ENCODE measurements at places on chromosomes 4 and X.

DNA sequence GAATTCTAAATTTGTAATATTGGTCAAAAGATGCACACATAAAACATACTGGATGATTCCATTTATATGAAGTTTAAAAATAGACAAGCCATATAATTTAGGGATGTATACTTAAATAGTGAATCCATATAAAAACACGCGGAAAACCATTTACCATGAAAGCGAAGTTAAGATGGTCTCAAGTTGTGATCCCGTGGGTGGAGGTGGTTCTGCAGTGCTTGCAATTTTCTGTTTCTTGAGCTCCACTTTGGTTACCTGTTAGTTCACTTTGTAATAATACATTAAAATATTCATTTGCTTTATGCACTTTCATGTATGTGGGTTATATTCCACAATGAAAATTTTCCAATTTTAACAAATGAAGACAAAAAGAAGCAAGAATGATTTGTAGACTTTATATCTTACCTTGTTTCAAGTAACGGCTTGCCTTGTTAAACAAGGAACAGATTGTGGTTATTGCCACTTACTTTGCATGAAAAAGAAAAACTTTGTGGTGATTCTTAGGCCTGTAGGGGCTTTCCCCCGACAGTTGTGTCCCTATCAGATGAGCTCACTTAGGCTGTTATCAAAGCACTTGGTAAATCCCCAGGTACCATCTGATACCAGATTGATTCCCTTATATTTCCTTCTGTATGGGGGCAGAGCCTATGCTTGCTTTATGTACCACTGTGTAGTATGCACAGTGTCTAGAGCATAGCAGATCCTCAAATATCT lies 12.2 kb downstream of the UCP1 start:
- DNase-seq = peak; percentile 59

DNA sequence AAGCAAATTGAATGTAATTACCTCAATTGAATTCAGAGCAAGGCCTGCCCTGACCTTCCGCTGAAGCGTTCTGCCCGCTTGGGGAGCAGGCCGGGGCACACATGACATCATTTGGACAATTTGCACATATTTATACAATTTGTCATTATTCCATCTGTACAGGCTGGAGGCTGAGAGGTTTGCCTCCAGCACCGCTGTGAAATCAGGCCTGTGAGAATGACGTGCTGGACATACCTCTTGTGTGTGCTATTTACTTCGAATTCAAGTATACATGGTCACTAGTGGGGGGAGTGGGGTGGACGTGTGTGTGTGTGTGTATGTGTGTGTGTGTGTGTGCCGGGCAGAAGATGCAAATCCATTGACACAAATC lies 285.6 kb downstream of the SHOX start:
- DNase-seq = no peak

GRCh38 chr4:955931-956381 lies 17.4 kb downstream of the DGKQ start:
- DNase-seq = no peak

- no peak for DNase-seq
Measured at GRCh38 chrX:139560221-139560620, 29.7 kb downstream of the F9 start.

GRCh38 chrX:152819732-152820131 lies 10.8 kb downstream of the CETN2 start:
- DNase-seq = no peak

GRCh38 chr4:186102931-186103330 lies 1.6 kb upstream of the FAM149A start:
- no peak for DNase-seq

GRCh38 chrX:76850851-76851250 lies 423.3 kb downstream of the MAGEE1 start:
- DNase-seq = no peak

- DNase-seq = peak; percentile 43
Measured at GRCh38 chrX:11724122-11725017, 33.7 kb upstream of the MSL3 start.

- no peak for DNase-seq
Measured at GRCh38 chr4:37902738-37903693, 12.1 kb downstream of the TBC1D1 start.

- no peak for DNase-seq
Measured at GRCh38 chr4:167897116-167897515, 195.2 kb upstream of the ANXA10 start.

- DNase-seq = no peak
Measured at GRCh38 chr4:94722270-94722669, 35.5 kb upstream of the BMPR1B start.

DNA sequence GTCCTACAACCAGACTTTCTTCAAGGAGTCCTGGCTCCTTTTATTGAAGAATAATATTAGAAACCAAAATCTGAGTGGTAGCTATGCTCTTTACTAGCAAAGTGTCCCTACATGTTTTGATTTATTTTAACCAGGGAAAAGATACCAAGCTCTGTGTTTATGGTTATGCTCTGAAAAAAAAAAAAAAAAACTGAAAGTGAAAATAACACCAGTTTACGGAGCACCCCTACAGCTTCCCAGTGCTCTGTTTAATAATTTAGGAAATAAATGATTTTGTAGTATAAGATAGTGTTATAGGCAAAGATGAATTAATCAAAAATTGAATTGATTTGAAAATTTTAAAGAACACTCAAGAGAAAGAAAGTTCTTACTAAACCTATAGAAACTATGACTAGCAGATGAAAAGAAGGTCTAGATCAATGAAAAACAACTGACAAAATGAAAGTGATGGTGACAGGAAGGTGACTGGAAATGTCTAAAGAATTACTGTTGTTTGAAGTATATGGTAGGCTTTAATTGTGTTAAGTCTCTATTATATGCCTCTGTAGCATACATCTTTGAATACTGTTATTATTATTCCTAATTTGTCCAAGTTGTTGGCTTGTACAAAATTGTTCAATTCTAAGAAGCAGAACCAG lies 1698.4 kb upstream of the PCDH10 start:
- DNase-seq = no peak

DNA sequence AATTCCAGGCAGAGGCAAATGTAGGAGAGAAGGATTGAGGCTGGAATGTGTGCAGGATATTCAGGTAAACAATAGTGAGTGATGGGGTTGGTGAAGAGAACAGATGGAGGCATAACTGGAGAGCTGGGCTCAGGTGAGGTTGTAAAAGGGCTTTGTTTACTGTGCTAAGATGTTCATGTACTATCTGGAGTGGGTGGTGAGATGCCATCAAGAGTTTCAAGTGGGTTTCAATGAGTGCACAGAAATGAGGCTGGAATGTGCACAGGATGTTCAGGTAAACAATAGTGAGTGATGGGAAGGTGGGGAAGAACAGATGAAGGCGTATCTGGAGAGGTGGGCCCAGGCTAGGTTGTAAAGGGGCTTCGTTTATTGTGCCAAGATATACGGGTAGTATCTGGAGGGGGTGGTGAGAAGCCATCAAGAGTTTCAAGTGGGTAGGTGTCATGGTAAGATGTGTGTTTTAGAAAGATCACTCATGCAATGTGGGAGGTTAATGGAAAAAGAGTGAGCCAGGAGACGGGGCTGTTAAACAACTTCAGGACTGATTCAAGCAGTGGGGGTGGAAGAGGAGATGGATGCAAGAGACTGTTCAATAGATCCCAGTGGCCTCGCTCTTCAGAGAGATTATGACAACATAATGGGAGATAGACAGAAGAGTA lies 25.4 kb upstream of the NMU start:
- no peak for DNase-seq

GRCh38 chr4:149572716-149573115 lies 242.9 kb downstream of the IQCM start:
- no peak for DNase-seq

- no peak for DNase-seq
Measured at GRCh38 chrX:46433892-46434291, 111.3 kb downstream of the ZNF674 start.

DNA sequence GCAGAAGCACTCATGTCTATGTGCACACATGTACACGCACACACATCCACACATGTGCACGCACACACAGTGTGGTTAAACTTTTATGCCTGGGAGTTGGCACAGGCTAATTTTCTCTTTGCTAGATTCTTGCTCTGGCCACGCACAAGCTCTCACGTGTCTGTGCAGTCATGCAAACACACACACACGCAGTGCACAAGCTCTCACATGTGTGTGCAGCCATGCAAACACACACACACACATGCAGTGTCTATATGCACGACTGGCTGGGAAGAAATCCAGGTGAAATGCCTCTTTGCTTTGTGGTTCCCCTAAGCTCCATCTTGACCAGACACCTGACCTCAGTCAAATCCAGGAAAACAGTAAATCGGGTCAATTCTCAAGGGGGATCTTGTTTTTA lies 138.0 kb downstream of the SHOX start:
- DNase-seq = no peak

DNA sequence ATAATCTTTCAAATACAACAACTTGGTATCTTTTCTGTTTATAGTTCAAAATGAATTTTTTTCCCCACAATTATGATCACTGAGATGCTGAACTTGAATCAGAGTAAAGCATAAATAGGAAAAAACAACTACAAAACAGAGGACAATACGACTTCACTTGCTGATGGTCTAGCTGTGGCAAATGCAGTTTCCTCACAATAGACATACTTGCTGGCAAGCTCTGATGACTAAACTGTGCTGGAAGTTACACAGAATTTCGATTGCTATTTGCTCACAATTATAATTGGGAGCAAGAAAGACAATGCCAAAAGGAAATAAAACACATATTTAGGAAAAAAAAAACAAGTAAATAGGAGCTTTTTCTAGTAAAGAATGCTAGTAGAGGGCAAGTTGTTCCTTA lies 14.7 kb downstream of the VEGFC start:
- no peak for DNase-seq

GRCh38 chrX:48737940-48738339 lies 23.6 kb upstream of the GLOD5 start:
- no peak for DNase-seq

GRCh38 chr4:118992149-118992548 lies 103.5 kb downstream of the SYNPO2 start:
- no peak for DNase-seq

- DNase-seq = no peak
Measured at GRCh38 chr4:138542191-138542776, 300.1 kb upstream of the SLC7A11 start.

- DNase-seq = no peak
Measured at GRCh38 chrX:103233263-103233662, 18.4 kb downstream of the BEX4 start.

GRCh38 chrX:74835566-74835965 lies 89.7 kb downstream of the NEXMIF start:
- DNase-seq = peak; percentile 2

DNA sequence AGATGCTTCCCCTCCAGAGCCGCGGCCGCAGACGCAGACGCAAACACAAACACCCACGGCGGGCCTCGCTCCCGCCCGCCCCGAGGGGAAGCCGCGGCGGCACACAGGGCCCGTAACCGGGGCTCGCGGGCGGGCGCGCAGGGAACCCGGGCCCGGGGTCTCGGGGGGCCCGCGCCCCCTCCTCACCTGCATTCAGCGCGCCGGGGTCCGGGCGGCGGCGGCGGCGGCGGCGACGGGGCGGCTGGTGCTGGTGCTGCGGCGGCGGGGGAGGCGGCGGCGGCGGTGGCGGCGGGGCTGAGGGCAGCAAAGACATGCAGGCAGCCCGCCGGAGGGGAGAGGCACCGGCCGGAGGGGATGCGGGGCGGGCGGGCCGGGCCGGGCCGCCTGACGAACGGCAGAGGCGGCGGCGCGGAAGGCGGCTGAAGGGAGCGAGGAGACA lies 255 bp upstream of the CNOT6L start:
- DNase-seq = no peak

GRCh38 chrX:17758382-17758781 lies 21.1 kb downstream of the SCML1 start:
- DNase-seq = no peak

- DNase-seq = no peak
Measured at GRCh38 chr4:150875367-150875766, 139.7 kb downstream of the LRBA start.

DNA sequence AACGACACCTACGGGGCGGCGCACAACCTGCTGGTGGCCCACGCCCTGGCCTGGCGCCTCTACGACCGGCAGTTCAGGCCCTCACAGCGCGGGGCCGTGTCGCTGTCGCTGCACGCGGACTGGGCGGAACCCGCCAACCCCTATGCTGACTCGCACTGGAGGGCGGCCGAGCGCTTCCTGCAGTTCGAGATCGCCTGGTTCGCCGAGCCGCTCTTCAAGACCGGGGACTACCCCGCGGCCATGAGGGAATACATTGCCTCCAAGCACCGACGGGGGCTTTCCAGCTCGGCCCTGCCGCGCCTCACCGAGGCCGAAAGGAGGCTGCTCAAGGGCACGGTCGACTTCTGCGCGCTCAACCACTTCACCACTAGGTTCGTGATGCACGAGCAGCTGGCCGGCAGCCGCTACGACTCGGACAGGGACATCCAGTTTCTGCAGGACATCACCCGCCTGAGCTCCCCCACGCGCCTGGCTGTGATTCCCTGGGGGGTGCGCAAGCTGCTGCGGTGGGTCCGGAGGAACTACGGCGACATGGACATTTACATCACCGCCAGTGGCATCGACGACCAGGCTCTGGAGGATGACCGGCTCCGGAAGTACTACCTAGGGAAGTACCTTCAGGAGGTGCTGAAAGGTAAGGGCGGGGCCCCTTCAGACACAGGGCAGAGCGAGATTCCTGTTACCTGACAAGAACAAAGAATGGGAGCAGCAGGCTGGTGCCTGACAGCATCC lies 11.7 kb downstream of the RPL9 start:
- peak; percentile 37 for DNase-seq

GRCh38 chr4:113687067-113687718 lies 74.3 kb downstream of the CAMK2D start:
- DNase-seq = peak; percentile 32

GRCh38 chrX:115018040-115018647 lies 728 bp upstream of the IL13RA2 start:
- no peak for DNase-seq

- DNase-seq = no peak
Measured at GRCh38 chrX:47228550-47229270, 4.1 kb upstream of the USP11 start.

DNA sequence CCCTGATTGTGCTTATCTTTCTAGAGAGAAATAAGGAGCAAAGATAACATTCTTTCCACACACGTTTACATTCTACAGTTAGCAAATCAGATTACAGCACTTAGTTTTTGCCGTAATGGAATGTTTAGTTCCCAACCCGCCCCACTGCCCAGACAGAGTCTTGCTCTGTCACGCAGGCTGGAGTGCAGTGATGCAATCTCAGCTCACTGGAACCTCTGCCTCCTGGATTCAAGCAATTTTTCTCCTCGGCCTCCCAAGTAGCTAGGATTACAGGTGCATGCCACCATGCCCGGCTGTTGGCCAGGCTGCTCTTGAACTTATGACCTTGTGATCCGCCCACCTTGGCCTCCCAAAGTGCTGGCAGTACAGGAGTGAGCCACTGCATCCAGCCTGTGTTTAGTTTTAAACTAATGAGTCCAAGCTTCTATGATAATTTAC lies 8.4 kb upstream of the PRPS1 start:
- no peak for DNase-seq

- no peak for DNase-seq
Measured at GRCh38 chr4:127370604-127371003, 262.2 kb upstream of the INTU start.

GRCh38 chrX:78979789-78980464 lies 34.7 kb downstream of the P2RY10 start:
- no peak for DNase-seq
